ENCODE measurements at places on chromosomes 6 and 20.
A peak's percentile ranks its signal among the peaks of the same experiment; 100 is the strongest.

- no peak for DNase-seq
Measured at GRCh38 chr6:52186480-52186879, 305 bp downstream of the IL17A start.

- no peak for DNase-seq
Measured at GRCh38 chr6:100730001-100730980, 150.8 kb downstream of the ASCC3 start.

DNA sequence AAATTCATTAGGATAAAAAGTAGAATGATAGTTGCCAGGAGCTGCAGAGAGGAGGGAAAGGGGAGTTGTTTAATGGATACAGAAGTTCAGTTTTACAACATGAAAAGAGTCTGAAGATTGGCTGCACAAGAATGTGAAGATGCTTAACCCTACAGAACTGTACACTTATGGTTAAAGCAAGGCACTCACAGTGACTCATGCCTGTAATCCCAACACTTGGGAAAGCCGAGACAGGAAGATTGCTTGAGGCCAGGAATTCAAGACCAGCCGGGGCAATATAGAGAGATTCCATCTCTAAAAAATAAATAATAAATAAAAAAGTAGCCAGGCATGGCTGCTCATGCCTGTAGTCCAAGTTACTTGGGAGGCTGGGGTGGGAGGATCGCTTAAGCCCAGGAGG, 174.0 kb downstream of the TASP1 start:
- DNase-seq = no peak

- no peak for DNase-seq
Measured at GRCh38 chr6:34063651-34064050, 82.2 kb downstream of the GRM4 start.

DNA sequence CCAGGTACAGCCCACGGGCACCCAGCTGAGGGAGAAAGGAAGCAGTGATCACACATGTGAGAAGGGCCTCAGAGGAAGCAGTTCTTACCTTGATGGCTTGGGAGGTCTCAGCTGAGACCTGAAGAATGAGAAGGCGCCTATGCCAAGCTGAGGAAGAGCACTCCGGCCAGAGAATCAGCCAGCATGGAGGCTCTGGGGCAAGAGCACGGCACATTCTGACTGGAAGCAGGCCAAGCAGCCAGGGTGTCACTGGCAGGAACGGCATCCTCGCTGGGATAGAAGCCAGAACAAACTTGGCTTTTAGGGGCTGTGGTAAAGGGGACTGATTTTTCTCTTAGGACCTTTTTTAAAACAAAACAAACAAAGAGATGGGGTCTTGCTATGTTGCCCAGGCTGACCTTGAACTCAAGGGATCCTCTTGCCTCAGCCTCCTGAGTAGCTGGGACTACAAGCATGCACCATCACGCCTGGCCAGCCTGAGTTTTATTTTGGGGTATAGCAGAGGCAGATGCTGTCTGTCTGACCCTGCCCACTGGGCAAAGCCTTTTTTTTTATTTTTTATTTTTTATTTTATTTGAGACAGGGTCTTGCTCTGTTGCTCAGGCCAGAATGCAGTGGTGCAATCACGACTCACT, 17.6 kb downstream of the GHRH start:
- no peak for DNase-seq

DNA sequence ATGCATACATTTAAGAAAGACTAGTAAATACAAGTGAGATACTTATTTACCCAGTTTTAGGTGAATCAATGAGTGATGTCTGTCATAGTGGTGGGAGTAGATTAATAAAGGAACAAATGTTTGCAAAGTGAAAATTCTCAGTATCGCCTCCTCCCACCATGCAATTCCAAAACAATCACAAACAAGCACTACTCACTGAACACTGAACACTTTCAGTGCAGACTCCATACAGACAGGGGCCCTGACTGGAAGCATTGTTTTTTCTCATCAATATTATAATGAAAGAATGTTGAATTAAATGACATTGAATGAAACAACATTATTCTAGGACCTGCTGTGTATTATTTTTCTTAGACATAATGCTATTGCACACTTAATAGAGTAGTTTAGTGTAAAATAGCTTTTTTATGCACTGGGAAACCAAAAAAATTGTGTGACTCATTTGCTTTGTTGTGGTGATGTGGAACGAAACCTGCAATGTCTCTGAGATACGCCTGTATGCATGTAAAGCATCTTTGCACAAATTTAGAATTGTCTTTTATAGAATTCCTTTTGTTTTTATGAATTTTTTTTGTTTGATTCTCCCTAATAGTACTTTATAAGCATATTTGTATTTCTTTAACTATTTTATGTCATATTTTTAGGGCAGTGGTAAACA, 317.5 kb downstream of the UTRN start:
- peak; percentile 18 for DNase-seq

- no peak for DNase-seq
Measured at GRCh38 chr6:157660414-157660813, 162.6 kb upstream of the SNX9 start.

GRCh38 chr6:36244641-36245280, 25.1 kb upstream of the PNPLA1 start:
- DNase-seq = no peak

DNA sequence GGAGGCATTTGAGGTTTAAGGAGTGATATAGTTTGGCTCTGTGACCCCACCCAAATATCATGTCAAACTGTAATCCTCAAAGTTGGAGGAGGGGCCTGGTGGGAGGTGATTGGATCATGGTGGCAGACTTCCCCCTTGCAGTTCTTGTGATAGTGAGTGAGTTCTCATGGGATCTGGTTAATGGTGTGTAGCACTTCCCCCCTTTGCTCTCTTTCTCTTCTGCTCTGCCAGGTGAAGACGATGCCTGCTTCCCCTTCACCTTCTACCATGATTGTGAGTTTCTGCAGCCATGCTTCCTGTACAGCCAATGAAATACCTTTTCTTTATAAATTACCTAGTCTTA, 1.7 kb upstream of the HDDC2 start:
- no peak for DNase-seq

DNA sequence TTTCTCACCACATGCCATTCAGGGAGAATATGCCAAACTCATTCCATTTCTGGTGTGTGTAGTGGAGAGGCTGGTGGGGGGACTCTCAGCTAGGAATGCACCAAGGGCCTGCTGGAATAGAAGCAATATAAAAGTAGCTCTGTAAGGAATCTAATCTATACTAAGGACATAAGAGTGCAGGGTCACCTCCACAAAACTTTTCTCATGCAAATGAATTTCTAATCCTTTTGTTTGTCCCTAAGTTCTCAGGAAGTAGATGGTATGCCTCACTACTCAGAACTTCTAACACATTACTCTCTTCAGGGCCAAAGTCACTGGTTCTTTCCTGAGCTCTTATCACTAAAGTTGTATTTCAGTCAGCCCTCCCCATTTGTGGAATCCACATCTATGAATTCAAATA, 427.2 kb downstream of the C6orf118 start:
- DNase-seq = no peak

GRCh38 chr6:169978615-169979161, 227.3 kb downstream of the ERMARD start:
- no peak for DNase-seq

DNA sequence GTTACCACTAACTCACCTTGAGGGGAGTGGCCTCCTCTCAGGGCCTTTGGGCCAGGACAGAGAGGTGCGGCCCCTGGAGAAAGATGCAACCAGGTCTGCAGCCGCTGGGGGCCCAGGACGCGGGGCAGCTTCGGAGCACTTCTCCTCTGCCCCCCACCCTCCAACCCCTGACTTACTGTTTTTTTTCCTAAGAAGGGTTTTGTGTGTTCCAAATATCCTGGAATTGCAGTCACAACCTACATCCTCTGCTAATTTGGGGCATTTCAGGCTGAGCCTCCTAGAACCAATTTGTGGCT, 1.7 kb downstream of the LINC00237 start:
- no peak for DNase-seq

DNA sequence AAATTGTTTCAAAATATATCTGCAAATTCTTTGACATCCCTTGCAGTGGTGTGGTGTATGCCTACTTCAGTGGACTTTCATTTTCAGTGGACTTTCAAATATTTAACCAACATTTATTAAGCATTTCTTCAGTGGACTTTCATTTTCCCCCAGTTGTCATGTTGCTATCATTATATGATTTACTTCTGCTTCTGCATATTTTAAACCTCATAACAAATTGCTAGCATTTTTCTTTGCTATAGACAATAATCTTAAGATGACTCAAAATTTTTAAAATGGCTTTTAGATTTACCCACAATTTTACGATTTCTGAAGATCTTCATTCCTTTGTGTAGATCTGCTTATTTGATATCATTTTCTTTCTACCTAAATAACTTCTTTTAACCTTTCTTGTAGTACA, 592.7 kb upstream of the SLC35B3 start:
- no peak for DNase-seq

DNA sequence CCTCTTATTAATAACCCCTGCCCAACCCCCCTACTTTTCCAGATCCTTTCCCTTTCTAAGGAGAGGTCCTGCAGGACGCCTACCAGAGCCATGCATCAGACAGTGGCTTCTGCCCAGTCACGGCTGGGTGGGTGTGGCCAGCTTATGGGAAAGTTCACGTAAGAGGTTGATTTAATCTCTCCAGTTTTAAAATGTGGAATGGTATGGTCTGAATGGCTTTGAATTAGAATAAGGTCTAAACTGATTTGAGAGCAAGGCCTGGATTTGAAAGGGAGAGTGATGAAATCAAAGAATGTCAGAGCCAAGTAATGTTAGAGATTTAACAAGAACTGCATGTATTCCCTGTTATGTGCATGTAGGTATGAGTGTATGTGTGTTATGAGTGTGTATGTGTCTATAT, 275.7 kb downstream of the PAX1 start:
- no peak for DNase-seq

- peak; percentile 2 for DNase-seq
Measured at GRCh38 chr6:29071831-29072723, 15.0 kb downstream of the OR2B3 start.

DNA sequence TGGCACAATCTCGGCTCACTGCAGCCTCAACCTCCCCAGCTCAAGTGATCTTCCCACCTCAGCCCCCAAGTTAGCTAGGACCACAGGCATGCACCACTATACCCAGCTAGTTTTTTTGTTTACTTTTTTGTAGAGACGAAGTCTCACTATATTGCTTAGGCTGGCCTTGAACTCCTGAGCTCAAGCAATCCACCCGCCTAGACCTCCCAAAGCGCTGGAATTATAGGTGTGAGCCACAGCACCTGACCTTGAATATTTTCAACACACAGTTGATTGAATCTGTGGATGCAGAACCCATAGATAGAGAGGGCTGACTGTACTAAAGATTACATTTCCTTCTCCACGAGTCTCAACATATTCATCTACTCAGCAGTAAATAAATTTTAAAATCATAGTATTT, 15.6 kb downstream of the CDK19 start:
- no peak for DNase-seq

DNA sequence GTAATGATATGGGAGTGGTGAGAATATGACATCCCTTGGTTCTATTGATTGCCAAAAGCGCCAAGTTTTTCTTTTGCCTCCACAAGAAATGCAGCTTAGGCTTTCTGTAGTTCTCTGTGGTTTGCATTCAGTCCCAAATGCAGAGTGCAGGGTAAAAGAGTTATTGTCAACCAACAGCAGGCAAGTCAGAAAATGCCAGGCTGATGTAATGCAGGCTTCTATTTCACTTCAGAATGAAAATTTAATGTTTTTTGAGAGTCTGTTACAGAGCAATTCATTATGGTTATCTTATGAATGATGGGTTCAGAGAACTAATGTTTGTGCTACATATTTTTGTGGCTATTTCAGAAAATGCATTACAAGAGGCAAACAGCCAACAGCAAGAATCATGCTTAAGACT, 293.5 kb downstream of the CENPW start:
- DNase-seq = no peak

- DNase-seq = no peak
Measured at GRCh38 chr6:3429211-3429610, 27.6 kb downstream of the SLC22A23 start.

GRCh38 chr6:28001351-28001750, 44.3 kb downstream of the OR2B6 start:
- DNase-seq = no peak

GRCh38 chr6:79494841-79495240, 42.4 kb downstream of the LCA5 start:
- DNase-seq = no peak

DNA sequence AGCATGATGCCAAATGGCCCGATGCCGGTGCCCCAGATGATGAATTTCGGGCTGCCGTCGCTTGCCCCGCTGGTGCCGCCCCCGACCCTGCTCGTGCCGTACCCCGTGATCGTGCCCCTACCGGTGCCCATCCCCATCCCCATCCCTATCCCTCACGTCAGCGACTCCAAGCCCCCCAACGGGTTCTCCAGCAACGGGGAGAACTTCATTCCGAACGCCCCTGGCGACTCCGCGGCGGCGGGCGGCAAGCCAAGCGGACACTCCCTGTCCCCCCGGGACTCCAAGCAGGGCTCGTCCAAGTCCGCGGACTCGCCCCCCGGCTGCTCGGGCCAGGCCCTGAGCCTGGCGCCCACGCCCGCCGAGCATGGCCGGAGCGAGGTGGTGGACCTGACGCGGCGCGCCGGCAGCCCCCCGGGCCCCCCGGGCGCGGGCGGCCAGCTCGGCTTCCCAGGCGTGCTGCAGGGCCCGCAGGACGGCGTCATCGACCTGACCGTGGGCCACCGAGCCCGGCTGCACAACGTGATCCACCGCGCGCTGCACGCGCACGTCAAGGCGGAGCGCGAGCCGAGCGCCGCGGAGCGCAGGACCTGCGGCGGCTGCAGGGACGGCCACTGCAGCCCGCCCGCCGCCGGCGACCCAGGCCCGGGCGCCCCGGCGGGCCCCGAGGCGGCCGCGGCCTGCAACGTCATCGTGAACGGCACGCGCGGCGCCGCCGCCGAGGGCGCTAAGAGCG, 144.6 kb downstream of the SOBP start:
- no peak for DNase-seq

GRCh38 chr20:61694682-61695081, 371.0 kb downstream of the TAF4 start:
- DNase-seq = no peak

DNA sequence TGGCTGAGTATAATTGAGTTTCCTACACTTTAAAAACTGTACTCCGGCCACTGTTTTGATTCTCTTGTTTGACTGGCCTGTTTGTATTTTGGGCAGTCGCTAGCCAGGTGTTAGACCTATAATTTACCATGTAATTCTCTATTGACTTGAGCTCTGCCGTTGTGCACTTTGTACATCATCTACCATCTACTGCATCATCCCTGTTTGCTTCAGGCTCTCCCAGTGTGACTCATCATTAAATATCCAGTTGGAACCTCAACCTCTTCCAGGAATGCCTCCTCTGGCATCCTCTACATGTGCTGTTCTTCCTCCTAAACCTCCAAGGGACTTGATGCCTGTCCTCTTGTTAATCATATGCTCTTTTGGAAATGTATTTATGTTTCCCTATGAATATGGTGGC, 72.3 kb downstream of the FARS2 start:
- DNase-seq = no peak

- no peak for DNase-seq
Measured at GRCh38 chr20:8227293-8227692, 95.2 kb downstream of the PLCB1 start.

GRCh38 chr6:88780714-88781389, 182.6 kb downstream of the RNGTT start:
- DNase-seq = peak; percentile 63

DNA sequence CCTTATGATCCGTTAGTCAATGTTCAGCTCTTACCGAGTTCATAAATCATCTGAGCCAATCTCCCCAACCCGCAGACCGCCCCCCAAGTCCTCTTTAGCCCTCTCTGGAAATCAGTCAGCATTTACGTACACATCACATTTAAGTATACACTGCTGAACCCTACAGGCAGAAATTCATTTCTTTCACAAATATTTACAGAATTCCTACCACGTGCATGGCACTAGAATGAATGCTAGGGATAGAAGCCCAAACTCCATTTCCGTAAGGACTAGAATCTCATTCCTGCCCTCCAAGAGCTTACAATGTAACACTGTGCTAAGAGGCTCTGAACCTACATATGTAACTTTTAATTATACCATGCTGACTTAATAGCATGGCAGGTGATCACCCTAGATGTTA, 1.8 kb downstream of the OSER1 start:
- DNase-seq = no peak
